Muscle of back (tissue), 13 donors: ENCODE measurements at places on chromosomes 5 and 9.

GRCh38 chr9:15485836-15486666 lies 24.7 kb downstream of the PSIP1 start:
- no peak for DNase-seq

GRCh38 chr9:98971168-98971914 lies 27.6 kb downstream of the COL15A1 start:
- DNase-seq = peak; percentile 68

DNA sequence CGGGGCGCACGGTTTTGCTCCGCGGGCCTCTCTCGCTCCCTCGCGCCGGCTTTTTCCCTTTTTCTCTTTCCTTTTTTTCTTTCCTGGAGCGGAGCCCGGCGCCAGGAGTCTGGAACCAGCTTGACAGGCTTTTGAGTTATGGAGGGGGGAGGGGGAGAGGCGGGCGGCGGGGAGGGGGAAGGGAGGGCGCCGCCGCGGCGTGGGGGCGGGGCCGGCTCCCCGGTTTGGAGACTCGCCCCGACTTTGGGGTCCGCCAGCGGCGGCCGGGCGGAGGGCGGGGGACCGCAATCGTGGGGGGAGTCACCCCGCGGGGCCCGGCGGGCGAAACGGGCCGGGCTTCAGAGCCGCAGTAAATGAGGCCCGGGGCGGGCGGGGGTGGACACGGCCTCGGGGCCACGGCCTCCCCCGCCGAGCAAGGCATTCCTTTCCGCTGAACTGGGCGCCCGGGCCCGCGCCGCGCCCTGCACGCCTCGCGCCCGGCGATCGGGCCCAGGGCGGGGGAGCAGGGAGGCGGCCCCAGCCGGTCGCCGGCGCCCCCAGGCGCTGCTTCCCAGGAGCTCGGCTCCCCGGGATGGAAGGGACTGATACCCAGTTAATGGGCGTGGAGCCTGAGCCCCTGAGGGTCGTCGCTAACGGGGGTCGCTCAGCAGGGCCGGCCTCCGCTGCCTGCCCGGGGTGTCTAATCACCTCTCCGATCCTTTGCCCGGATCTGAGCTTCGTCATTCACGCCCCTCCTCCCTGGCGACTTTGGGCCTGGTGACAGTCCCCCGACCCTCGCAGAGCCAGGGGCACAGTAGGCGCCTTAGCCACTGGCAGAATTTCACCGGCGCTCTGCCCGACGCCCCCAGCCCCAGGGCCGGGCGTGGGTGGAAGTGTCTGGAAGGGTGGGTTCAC lies 138.1 kb downstream of the C9orf50 start:
- peak; percentile 95 for DNase-seq

- no peak for DNase-seq
These were observed 592 bp downstream of the UBAP2 start for GRCh38 chr9:34047864-34048726.

- DNase-seq = no peak
These were observed 51.2 kb upstream of the HMHB1 start for GRCh38 chr5:143760755-143761154.

DNA sequence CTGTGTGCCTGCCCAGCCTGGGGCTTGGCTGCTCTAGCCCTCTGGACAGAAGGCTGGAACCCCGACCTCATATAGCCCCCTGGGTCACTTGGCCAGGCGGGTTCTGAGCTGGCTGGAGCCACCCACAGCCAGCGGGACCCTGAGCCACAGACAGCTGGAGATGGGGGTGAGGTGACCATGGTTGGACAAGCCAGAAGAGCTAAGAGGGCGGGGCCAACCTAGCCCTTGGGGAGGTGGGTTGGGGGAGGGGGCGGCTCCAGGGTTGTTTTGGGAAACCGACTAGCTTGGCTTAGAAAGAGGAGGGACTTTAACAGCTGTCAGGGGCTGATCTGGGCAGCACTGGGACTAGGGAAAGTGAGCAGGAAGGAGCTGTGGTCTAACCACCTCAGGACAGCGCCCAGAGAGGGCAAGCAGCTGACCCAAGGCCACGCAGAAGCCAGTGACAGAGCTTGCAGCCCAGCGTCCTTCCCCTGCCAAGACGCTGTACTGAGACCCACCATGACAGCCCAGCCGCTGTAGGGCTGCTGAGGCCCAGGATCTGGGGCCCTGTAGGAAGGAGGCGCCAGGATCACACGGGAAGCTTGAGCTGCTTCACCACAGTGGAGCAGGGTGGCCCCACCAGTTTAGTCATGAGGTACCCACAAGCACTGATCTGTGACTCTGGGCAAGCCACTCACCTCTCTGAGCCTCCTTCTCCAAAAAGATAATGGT lies 2.2 kb downstream of the AIF1L start:
- DNase-seq = no peak

DNA sequence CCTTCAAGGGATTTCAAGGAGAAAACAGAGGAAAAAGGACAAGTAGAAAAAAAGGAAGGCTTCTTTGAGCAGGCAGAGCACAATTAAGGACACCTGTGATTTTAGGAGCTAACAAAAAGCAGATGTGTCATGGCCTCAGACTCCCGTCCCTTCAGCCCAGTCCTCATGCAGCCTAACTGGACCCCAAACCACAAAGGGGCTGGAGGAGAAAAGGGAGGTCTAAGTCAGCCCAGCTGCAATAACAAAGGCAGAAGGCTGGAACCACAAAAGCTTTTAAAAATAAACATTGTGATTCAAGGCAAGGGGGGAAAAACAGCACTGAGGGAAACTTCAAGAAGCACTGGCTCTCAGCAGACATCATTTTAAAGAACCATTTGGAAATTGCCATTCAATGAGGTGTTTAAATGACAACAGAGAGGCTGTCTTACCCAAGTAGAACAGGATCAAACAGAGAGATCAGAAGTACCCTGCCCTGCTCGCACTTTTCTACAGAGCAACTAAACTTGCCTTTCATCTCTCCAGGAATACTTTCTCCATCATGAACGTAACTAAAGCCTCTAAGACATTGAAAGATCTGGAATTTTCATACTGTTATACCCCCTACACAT lies 89.3 kb downstream of the SEMA5A start:
- DNase-seq = peak; percentile 81

DNA sequence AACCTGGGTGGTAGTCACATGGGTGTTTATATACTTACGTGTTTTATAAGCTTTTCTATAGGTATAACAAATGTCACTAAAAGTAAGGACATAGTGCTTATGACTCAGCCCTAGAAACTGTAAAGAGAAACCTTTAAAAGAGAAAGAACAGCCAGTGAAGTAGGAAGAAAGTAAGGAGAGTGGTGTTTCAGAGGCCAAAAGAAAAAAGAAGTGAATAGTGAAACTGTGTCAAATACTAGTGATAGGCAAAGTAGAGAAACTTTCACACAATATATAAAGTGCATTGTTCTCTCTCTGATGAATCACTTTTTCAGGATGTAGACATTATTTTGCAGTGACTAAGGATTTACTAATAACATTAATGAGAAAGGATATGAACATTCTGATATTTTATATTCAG lies 74.2 kb upstream of the SUSD1 start:
- DNase-seq = no peak

DNA sequence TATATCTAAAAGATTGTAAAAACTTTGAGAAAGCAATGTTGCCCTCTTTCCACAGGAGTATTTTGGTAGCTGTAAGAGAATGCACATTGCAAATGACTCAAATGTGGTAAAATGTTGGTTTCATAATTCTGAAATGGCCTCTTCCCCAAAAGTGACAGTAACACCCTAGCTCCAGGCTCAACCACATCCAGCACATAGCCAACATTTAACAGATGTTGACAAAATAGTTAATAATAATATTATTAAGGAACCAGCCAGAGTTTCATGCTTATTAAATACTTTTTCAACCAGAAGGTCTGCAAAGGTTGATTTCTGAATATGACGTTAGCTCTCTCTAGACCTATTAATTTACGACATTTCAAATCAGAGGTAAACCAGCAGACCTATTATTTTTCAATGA lies 1.3 kb downstream of the ANXA1 start:
- DNase-seq = no peak

- peak; percentile 62 for DNase-seq
These were observed 939.7 kb downstream of the NR2F1-AS1 start for GRCh38 chr5:92641031-92641962.

DNA sequence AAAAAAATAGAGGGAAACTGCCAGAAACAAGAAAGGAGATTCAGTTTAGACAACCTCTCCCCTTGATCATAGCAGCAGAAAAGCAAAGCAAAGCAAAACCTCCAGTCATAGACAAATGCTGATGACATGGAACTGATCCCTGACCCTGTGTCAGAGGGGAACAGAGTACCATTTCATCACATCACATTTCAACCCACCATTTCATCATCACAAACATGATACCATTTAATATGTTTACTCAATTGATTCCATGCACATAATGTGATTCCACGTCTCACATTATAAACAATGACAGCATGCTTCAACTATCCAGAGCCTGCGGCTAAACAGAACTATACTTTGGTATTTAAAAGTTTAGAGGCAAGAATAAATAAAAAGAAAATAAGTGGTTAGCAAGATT lies 28.7 kb upstream of the ACOT12 start:
- DNase-seq = no peak

DNA sequence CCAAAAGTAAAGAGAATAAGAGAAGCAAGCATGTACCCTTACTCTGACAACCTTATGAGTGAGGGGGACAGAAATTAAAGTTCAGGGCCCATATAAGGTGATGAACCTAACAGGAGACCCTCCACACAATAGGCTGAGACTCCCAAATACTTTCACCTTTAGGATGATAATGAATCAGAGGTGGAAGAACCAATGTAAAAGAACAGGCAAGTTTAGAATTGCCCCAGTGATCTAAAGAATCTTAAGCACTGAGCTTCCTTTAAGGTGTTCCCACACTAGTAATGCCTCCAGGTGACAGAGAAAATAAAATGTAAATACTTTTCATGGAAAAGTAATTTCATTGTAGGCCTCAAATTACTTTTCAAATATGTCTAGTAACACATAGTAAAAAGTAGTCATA lies 8.2 kb upstream of the FAM151B start:
- no peak for DNase-seq

DNA sequence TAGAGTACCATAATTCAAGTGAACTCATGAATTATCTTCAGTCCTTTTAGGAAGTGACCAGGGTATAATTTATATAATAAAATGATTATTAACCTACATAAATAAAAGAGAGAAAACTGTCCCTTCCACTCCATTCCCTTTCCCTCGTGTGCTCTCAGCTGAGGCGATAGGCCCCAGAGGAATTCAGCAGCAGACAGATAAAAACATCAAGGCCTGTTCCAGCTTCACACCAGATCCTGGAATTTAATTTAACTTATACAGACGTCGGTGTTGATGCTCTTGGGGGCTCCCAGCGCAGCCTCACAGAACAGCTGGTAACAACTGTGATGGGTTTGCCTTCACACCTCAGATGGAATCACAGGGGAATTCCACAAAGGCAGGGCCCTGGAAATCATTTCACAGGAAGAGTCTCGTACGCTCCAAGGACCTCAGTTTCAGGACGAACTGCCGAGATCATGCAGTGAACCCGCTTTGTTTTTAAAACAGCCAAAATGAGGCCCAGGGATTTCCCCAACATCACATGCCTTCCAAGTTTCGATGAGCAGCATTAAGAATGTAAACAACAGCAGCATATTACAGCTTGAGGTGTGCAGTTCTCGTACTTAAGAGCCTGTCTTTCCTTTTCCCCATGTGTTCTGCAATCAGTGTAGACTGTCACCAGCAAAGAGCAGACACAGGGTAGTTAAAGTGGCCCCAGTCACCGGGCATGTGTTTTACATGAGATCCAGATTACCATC lies 73.6 kb upstream of the ALDH1B1 start:
- peak; percentile 51 for DNase-seq

DNA sequence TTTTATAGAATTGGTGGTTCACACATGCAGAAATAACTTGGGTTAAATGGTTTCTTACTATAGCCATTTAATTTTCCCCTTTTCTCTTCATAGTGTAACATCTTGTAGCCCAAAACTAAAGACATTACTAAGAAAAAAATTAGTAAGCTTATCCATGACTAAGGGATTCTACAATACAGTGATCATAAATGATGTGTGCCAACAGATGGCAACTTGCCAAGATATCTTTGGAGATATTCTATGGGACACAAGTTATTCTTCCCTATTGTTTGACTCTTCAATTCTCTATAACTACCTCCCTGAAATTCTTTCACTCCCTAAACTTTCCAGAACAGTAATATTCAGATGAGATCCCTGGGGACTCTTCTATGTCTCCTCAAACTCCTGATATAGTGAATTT lies 580.6 kb downstream of the PTPRD start:
- DNase-seq = no peak

DNA sequence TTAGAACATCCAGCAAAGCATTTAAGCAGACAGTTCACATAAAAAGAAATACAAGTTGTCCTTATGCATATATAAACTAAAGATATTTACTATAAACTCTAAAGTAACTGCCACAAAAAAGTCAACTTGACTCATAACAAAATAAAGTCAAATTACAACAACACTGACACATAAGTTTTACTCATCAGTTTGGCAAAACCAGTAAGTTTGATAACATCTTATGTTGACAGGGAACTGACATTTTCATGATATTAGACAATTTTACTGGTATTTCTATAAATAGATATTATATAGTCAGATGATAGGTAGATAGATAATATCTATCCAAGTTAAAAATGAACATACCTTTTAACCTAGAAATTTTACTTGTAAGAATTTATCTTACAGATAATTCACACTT lies 9.9 kb upstream of the TSLP start:
- no peak for DNase-seq

DNA sequence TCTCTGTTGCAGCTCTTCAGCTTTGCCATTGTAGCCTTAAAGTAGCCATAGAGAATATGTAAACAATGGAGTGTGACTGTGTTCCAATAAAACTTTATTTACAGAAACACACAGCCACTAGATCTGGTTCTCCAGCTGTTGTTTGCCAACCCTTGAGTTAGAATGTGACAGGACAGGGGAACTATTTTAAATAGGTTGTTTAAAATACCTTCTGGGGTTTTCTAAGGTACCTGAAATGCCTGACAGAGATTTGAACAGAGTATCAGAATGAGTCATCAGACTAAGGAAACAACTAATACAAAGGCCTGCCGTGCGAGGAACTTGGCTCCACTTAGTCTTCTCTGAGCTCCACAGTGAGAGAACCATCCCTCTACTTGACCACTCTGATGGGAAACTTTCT lies 85.4 kb downstream of the HSD17B4 start:
- DNase-seq = no peak

GRCh38 chr5:178404987-178405386 lies 172.4 kb upstream of the PHYKPL start:
- no peak for DNase-seq
